Activated naive CD4-positive, alpha-beta T cell treated with anti-CD3 and anti-CD28 coated beads, Interleukin-2, amount 50 U/mL, for 16 hours (primary cell): ENCODE measurements at places on chromosomes 2 and 18.

GRCh38 chr18:48475635-48476549, 62.9 kb upstream of the CTIF start:
- DNase-seq: no peak

- DNase-seq: no peak
These were observed at the start of gene CDH2 for GRCh38 chr18:28176948-28177827. Gene CDH2 (minus strand): TSS chr18:28177130. CDS start chr18:28177022, 108 bp downstream.

- no peak for DNase-seq
These were observed 69.3 kb downstream of the INPP5D start for GRCh38 chr2:233129351-233129978.

GRCh38 chr2:98580656-98581284, 27.5 kb downstream of the COA5 start:
- DNase-seq: no peak

GRCh38 chr2:231053846-231054245, 2.8 kb upstream of the PSMD1 start:
- DNase-seq: no peak

- DNase-seq: no peak
These were observed 348.9 kb downstream of the RND3 start for GRCh38 chr2:150138587-150138986.
